ENCODE measurements at places on chromosomes 5 and 9. TPM values are rescaled to one million over a fixed set of nuclear protein-coding genes. Genes with fewer than 3 reads are reported as not detected.

The PDE6A gene
- not detected for total RNA-seq

The ARHGEF28 gene
- 10.4 TPM for total RNA-seq

DNA sequence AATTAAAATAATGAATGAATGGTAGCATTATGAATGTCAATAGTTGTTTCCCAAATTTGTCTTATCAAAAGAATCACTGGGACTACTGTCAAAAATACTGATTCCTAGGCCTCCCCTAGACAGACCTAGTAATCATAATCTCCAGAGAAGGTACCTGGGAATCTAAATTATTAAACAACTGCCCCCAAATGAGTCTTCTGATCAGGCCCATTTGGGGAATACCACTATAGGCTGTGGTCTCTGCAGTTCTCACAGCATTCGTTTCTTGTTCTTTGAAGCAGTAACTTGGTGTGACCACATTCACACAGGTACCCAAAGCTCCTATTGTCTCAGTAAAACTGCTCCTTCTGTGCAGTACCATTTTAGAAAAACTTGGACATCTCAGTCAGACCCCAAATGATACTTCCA lies 230.9 kb downstream of the PIK3R1 start:
- DNase-seq = no peak

DNA sequence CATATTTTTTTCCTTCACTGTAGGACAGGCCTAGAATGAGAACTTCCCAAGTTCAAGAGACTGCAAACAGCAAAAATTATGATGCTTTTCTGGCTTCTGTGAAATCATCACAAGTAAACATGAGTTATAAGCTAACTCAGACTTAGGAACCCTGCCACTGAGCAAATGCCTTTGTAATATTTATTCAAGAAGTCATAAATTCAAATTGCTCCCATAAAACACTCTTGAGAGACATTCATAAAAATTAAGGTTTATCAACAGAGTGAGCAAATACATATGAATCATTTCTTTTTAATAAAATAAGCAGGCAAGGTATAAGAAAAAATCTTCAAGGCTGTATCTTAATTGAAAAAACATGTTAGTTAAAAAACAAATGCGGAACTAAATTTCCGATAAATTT lies 124.2 kb downstream of the GNA14 start:
- DNase-seq = no peak

DNA sequence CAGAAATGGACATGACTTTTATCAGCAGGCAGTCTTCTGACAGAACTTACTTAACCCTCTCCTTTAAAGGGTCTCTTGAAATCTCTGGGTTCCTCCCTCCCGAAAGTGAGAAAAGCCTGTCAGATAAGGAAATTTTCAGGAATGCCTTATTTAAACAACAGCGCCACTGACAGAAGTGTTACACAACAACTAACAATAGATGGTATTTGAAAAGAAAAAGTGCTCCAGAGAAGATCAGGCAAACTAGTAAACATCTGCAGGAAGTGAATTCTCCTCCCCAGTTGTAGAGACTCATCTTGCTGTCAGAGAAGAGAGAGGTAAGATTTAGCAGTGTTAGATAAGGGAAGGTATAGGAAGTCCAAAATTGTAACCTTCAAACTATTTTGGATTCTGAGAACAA lies 107.2 kb upstream of the NFIL3 start:
- DNase-seq = no peak

GRCh38 chr5:168314735-168315411 lies 23.4 kb downstream of the WWC1 start:
- DNase-seq = peak; percentile 59

Data from spleen (tissue), 13 donors.